Osteocyte (in vitro differentiated cells): ENCODE measurements at places on chromosomes 5 and 9. TPM values are rescaled to one million over a fixed set of nuclear protein-coding genes. Genes with fewer than 3 reads are reported as not detected.

DNA sequence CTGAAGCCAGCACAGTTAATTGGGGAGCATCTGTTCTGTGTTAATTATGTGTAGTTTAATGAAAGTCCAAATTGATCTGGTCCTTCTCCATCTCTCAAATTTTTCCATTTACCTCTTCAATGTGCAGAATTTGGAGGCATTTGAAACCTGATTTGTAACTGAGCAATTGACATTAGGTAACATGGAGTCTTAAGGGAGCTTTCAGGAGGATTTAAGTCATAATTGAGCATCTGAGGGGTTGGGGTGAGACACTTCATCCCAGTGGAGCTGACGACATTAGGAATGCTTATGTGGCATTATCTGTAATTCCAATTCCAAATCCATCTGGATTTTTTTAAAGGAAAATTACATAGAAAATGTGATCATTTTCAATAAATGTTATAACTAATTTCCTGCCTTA lies 1015.9 kb downstream of the TLE1 start:
- DNase-seq, result no peak
- no peak overlapping the region for H3K4me3 ChIP-seq
- H3K4me1 ChIP-seq, result no peaks in the 10 kb centered on the region

The HSD17B3 gene
- not detected in 2 replicates for total RNA-seq

- no peaks in the 10 kb centered on the region for H3K27me3 ChIP-seq
- H3K27ac ChIP-seq, result peak overlapping the region; percentile 79
- H3K4me3 ChIP-seq, result peak overlapping the region; percentile 45
- no peak for DNase-seq
- H3K4me1 ChIP-seq, result peaks cover 87% of the 10 kb centered on the region
These were observed 12.9 kb downstream of the PRRC2B start for GRCh38 chr9:131406563-131407436.

- DNase-seq, result no peak
- no peak overlapping the region for H3K27ac ChIP-seq
- H3K27me3 ChIP-seq, result no peaks in the 10 kb centered on the region
- H3K36me3 ChIP-seq, result peaks cover 40% of the 10 kb centered on the region
- H3K4me3 ChIP-seq, result no peak overlapping the region
These were observed 67.4 kb upstream of the TBC1D9B start for GRCh38 chr5:179974946-179975712.

GRCh38 chr9:97578846-97579245 lies 54.3 kb downstream of the TSTD2 start:
- H3K27ac ChIP-seq, result no peak overlapping the region
- no peak overlapping the region for H3K4me3 ChIP-seq
- DNase-seq, result no peak
- no peaks in the 10 kb centered on the region for H3K4me1 ChIP-seq
- peaks cover 5% of the 10 kb centered on the region for H3K27me3 ChIP-seq

The HACD4 gene
- 2.4 TPM in 2 replicates for total RNA-seq

GRCh38 chr5:146463446-146463845 lies 16.3 kb downstream of the TCERG1 start:
- no peak overlapping the region for H3K4me3 ChIP-seq
- peaks cover 40% of the 10 kb centered on the region for H3K36me3 ChIP-seq
- no peak overlapping the region for H3K27ac ChIP-seq
- H3K27me3 ChIP-seq, result no peaks in the 10 kb centered on the region
- DNase-seq, result no peak

- H3K36me3 ChIP-seq, result no peaks in the 10 kb centered on the region
- H3K27ac ChIP-seq, result peak overlapping the region; percentile 32
- DNase-seq, result no peak
- H3K27me3 ChIP-seq, result no peaks in the 10 kb centered on the region
- no peak overlapping the region for H3K4me3 ChIP-seq
These were observed 29.6 kb upstream of the UGCG start for GRCh38 chr9:111866976-111867375.
